ENCODE measurements at places on chromosomes 11 and 22.

GRCh38 chr11:21896216-21896615, 296.7 kb upstream of the ANO5 start:
- DNase-seq = no peak

GRCh38 chr22:43827003-43827735, 15.1 kb upstream of the EFCAB6 start:
- no peak for DNase-seq

DNA sequence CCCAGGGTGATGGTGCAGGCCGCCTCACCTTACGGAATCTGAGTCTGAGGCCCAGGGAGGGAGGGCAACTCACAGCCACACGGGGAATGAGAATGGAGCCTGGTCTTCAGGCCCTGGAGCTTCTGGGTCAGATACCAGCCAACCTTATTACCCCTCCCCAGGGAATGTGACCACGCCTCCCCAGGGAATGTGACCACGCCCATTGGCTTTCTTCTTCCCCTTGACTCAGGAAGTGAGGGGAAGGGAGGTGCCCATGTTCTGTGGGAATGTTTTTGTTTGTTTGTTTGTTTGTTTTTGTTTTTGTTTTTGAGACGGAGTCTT, 57.5 kb upstream of the RBFOX2 start:
- no peak for DNase-seq

GRCh38 chr22:45831394-45831793, 145.6 kb downstream of the WNT7B start:
- peak; percentile 31 for DNase-seq

DNA sequence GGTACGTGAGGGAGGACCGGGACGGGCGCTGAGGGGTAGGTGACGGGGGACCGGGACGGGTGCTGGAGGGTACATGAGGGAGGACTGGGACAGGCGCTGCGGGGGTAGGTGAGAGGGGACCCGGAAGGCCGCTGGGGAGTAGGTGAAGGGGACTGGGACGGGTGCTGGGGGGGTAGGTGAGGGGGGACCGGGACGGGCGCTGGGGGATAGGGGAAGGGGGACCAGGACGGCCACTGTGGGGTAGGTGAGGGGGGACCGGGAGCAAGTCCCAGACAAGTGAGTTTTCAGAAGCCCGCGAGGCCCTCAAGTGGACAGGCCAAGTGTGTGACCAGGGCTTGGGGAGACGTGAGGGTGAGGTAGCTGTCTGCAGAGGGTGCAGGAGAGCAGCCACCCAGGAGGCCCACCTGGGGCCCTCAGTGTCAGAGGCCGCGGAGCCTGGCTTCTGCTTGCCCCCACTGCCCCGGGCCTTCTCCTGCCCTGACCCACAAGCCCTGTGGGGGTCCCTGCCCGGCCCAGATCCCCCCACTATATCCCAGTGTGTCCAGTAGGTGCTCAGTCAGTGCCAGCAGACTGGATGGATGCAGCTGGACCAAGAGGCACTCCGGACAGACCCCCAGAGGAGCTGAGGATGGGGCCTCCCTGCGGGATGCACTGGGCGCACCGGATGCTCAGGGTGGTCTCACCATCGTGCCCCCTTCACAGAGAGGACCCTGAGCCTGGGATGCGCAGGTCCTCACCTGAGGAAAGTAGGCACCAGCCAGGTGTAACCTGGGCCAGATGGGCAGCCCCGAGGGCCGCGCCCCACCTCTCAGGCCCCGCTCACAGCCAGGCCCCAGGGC, 44.2 kb upstream of the TH start:
- DNase-seq = no peak

- no peak for DNase-seq
Observed at GRCh38 chr11:41996533-41996932, 537.1 kb upstream of the LRRC4C start.

- no peak for DNase-seq
Observed at GRCh38 chr11:121581607-121582006, 128.8 kb upstream of the SORL1-AS1 start.

- DNase-seq = no peak
Observed at GRCh38 chr22:22474733-22475132, 33.8 kb downstream of the ZNF280B start.

DNA sequence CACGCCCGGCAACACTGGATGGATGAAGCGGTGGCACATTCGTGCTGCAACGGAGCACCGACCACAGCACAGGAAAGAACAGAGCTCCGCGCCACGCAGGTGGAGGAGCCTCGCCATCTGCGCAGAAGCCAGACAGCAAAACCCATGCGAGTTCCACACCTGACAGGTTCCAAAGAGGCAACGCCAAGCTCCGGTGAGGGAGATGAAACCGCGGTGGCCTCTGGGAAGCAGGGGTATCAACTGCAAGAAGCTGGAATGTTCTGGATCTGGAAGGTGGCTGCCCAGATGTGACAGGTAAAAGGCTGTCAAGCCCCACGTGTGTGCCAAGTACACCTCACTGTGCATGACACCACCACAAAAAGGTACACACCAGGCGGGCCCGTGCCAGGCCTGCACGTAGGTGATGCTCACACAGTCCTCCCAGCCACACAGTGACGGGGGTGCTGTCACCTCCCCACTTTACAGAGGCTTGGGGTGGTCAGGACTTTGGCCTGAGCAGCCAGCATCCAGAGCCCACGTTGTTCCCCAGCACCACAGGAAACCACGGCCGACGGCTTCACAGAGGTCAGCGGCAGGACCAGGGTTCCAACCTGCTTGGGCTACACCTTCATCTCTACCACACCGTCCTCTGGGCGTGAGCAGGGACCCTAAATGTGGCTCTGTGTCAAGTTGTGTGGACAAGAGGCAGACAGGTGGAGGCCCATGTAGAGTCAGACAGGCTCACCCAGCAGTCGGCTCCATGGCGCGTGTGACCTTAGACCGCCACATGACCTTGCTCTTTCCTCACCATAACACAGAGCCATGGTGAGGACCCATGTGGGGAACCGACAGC, 19.7 kb upstream of the EFCAB6 start:
- DNase-seq = no peak

DNA sequence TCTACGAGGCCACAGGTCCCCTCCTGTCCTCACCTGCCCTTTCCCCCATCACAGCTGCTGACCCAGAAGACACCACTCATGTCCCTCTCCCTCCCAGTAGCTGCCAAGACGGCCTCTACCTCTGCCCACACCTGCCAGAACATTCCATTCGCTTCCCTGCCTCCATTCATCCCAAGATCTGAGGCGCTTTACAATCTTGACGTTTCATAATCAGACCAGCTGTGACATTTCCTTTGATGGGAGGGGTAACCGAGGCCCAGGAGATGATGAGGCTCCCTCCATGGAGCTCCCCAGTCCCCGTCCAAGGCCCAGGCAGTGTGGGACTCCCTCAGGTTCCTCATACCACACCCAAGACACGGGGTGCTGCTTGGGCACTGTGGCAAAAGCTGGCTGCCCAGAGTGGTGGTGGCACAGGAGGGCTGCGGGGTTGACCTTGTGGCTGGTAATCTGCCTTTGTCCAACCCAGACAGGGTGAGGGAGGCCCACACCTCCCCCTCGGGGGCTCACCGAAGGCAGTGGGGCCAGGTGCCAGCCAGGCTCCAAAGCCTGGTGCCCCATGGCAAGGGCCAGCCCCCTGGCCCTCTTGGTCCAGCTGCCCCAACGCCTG, 17.3 kb downstream of the PHLDA2 start:
- DNase-seq = no peak

Data from AG20443 (cell line).